ENCODE measurements at places on chromosomes 7 and 10.

DNA sequence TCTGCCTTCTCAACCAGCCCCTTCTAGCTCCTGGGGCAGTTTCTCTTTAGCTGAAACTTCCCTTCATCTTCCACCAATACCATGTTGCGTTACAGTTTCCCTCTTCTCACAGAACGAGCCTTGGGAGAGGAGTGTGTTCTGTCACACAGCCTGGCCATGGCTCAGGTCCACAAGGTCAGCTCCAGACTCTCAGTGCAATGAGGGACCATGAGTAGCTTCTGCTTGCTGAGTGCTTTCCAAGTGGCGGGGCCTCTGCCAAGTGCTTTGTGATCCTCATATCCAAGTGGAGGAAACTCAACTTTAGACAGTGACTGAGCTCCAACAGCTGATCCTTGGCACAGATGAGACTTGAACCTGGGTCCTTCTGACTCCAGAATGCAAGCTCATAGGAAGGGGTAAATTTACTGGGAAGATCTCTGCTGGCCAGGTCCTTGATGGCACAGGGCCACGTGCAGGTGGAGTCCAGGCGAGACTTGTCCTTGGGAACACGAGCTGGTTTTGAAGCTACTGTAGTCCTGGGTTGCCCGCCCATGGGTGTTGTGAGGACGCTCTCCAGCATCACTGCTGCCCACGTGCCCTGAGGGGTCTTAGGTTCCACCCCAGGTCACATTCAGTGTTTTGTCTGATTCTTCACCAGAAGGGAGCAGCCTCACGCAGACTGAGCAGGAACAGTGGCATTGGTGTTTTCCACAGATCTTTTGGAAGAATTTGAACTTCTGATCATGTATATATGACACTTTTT, 238.0 kb downstream of the EBF3 start:
- no peak for DNase-seq

DNA sequence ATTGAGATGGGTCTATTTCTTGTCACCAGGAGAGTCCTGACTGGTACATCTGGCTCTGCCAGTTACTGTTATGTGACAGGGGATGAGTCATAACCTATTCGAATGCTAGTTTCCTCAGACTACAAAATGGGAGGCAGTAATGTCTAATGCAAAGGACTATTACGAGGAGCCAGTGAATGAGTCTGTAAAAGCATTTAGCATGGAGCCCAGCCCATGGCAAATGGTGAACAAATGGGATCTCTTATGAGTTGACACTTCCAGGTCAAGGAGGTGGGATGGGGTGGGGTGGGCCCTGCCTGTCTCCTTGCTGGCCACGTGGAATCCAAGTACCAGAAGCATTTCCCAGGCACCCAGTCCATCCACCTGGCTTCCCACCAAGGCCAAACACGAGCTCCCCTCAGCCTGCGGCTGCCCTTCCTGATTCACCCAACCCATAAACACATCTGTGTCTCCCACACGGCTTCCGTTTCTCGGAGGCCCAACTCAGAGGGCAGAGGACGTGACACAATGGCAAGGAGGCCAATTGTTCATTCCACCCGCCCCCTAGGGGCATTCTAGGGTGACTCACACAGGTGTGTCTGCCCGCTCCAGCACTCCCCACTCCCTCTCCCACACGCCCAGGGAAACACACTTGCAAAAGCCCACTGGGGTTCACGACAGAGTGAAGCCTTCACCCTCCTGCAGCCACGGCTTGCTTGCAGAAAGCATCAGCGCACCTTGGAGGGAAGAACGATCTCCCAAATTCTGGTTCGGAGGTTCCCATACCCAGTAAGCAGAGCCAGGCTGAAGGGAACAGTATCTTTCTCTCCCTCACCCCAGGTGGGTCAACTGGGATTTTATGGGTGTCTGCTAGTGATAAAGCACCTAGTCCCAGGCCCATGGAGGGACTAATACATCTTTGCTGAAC, 109.8 kb downstream of the SH3PXD2A start:
- DNase-seq, result peak; percentile 37

DNA sequence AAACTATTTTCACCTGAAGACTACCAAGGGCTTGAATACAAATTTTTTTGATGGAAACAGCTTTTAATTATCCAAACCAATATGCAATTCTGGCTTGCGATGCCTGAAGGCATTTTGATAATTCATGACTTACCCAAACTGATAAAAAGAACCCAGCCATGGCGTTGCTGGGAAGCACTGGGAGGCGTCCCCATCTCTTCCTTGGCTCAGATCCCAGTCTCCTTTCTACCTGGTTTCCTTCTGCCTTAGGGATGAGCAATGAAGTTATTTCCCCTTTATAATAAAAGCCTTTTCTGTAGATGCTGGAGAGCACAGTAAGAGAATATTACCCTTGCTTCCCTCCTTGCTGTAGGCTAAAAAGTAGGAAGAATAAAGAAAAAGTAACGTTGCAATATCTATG, 129.1 kb upstream of the ANK3 start:
- no peak for DNase-seq

- DNase-seq, result peak; percentile 96
Measured at GRCh38 chr10:5595994-5596471, 70.4 kb downstream of the ASB13 start.

DNA sequence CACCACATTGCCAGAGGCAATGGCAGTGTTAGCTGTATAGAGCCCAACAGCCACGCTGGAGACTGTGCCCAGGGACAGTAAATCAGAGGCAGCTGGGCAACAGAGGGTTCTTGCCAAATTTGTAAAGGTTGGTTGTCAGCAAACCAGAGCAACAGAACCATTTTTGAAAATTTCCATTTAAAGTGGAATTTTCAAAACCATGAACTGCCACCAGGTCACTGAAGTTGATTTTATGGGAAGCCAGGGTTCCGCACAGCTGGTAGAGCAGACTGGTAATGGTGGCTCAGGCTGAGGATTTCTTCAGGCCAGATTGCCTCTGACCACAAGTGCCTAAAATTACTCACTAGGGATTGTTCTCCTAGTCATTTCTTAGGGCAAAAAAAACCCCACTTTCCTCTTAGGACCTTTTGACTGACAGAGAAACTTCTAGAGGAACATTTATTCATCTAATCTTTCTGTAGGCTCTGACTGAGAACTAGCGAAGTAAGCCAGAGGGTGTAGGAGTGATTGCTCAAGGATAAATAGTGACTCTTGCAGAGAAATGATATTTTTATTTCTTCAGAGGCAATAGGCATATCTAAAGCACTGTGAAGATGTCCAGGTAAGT, 342.4 kb downstream of the BBS9 start:
- no peak for DNase-seq

GRCh38 chr10:36676321-36676720, 449.1 kb upstream of the ANKRD30A start:
- no peak for DNase-seq

- no peak for DNase-seq
Measured at GRCh38 chr10:99555825-99556523, 23.2 kb downstream of the NKX2-3 start.

DNA sequence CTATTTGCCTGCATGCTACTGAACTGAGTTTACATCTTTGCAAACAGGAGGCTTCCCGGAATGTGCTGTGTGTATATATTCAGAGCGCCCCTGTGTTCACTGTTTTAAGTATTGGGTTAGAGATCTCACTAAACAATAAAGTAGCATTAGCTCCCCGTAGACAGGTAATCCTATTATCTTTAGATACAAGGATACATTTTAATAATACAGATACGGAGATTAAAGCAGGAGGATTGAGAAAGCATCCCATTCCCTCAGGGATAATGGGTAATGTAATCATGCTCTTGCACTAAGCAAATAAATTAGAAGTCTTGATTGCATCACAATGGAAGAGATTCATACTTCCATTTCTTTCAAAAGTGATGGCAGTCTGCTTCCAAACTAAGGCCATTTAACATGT, 809.0 kb downstream of the NRG3 start:
- DNase-seq, result no peak

DNA sequence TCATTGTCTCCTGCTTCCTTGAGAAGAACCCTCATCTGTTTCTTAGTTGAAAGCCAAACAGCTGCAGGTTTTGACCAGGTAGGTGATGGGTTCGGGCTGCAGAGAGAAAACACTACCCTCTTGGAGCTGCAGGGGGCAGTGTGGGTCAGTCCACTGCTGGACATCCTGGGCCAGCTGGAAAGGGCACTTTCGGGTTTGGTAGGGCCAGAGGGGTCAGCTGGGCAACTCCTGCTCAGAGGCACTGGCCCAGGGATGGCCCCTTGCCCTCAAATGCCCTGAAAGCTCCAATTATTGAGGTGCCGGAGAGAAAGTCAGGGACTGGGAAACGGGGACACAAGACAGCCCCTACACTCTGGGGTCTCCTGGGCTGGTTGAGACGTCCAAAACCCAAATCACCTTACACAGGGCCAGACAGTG, 90.7 kb downstream of the MKI67 start:
- no peak for DNase-seq

DNA sequence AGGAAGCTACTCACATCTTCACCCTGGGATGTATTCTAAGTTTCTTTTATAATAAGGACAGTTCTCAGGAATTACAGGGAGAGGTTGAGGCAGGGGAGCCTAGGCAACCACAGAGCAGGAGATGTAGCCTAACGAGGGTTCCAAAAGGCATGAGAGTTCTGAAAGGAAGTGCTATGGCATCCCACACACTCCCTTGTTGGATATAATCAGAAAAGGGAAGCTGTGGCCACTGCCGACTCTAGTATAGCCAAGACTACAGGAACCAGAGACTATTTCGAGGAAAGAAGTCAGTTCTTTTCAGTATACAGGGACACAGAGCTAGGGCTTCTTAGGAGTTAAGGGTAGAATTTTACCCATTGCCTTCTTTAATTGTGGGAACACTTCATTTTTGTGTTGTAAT, 11.0 kb downstream of the PRR15 start:
- no peak for DNase-seq

- DNase-seq, result no peak
Measured at GRCh38 chr7:64873517-64873916, 29.6 kb upstream of the ZNF273 start.

DNA sequence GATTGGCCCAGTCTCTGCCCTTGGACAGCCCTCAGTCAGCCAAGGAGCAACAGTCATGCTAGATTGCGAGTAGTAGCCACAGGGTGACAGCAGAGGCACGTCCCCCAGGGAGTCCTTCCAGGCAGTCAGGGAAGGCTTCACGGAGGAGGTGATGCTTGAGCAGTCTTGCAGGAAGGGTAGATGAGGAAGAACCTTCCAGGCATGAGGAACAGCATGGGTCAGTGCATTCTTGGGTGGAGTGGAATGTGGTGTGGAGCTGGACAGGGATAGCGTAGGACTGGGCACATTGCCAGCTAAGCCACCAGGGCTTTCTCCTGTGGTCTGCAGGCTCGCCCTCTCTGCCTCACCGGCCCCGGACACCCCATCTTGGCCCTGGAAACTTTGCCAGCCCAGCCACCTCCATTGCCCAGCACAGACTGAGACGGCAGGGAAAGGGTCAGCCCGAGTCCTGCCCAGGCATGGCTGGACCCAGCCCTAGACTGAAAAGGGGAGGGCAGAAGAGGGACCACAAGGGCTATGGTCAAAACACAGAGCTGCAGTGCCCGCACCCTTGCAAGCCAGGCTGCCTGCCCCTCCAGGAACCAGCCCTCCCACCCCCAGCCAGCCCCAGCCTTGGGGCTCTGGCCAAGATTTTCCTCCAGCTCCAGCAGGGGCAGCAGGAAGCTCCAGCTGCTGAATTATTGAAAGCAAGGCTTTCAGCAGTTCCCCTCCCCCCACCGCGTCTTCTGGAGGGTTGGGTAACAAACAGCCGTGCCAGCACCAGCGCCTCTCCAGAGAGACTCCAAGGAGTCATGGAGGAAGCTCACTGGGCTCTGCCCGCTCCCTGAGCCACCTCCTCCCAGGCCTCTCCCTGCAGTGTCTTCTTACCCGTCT, 18.7 kb downstream of the SRRM3 start:
- peak; percentile 17 for DNase-seq

DNA sequence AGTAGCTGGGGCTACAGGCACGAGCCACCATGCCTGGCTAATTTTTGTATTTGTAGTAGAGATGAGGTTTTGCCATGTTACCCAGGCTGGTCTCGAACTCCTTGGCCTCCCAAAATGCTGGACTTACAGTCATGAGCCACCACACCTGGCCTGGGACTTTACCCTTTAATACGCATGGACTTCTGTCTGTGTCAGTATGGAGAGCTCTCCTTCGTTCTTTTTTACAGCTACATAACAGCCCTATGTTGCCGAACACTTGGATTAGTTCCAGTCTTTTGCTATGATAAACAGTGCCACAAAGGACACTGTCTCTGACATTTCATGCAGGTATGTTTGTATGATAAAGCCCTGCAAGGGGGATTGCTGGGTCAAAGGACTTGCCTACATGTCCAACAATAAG, 10.9 kb upstream of the OAT start:
- DNase-seq, result no peak

DNA sequence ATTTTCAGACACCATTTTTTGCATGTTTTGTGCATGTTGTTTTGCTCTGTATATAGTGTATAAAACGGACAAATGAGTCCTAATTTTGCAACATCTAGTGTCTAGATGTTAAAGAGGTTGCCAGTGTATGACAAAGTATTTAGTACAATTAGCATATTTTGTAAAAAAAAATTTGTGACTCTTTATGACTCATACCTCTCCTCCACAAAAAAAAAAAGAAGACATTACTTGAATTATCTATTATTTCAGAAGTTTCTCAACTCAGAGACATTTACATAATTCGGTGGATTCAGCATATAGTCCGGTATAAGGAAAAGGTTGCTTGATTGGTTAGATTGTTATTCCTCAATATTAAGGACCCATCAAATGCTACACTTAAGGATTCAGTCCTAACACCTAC, 26.0 kb downstream of the NUP42 start:
- no peak for DNase-seq

DNA sequence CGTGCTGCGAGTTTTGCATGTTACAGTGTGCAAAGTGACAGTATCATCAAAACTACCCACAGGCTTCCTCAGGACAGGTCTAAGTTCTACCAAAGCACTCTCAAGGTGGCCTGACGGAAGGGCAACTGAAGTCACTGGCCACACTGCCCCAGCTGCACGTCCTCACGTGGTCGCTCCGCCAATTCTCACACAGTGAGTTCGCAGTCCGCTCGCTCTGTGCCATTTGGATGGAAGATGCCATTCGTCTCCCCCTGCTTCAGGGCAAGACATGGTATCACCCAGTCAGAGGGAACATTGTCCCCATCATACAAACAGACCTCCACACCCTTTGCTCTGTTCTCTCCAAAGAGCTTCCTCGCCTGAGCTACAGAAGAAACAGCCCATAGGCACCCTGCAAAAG, 109.6 kb upstream of the COBL start:
- DNase-seq, result no peak

DNA sequence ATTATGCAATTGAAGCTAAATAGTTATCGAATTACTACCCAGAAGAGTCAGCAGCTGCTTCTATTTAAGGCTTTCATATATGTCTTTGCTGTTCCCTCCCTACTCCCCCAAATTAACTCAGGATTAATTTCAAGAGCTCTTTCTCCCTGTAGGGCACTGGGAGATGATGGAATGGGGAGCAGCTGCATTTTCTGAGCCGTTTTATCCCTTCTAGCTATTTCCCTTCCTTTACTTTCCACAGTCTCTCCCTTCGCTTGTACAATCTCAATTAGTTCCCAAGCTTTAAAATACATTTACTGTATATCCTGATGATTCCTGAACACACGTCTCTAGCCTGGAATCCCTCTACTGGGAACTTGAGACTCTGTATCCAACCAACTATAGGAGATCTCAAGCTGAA, 19.8 kb upstream of the TSPAN12 start:
- DNase-seq, result no peak
